SHP77 (cell line): ENCODE measurements at places on chromosomes 12 and 14.

GRCh38 chr12:117404203-117404853 is 42.9 kb upstream of the NOS1 start:
- DNase-seq = no peak

DNA sequence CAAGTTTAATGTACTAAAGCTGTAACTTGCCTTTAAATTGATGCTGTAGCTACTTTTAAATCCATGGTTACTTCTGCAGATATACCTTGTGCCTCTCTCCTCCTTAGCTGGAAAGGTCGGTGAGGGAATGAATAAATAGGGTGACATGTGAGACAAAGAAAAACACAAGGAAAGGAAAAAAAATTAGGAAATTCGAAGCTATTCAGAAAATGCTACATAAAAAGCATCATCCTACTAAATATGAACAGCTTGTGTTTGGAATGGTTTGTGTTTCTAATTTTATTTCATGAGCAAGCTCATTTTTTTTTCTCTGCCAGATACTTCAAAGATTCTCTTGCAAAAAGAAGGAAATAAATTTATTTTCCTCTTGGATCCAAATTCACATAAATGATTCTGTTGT is 186.3 kb upstream of the NUDT4 start:
- DNase-seq = no peak

GRCh38 chr12:62635649-62636048 is 169.0 kb downstream of the MON2 start:
- no peak for DNase-seq

GRCh38 chr14:30214014-30214413 is 286.4 kb upstream of the PRKD1 start:
- DNase-seq = no peak

DNA sequence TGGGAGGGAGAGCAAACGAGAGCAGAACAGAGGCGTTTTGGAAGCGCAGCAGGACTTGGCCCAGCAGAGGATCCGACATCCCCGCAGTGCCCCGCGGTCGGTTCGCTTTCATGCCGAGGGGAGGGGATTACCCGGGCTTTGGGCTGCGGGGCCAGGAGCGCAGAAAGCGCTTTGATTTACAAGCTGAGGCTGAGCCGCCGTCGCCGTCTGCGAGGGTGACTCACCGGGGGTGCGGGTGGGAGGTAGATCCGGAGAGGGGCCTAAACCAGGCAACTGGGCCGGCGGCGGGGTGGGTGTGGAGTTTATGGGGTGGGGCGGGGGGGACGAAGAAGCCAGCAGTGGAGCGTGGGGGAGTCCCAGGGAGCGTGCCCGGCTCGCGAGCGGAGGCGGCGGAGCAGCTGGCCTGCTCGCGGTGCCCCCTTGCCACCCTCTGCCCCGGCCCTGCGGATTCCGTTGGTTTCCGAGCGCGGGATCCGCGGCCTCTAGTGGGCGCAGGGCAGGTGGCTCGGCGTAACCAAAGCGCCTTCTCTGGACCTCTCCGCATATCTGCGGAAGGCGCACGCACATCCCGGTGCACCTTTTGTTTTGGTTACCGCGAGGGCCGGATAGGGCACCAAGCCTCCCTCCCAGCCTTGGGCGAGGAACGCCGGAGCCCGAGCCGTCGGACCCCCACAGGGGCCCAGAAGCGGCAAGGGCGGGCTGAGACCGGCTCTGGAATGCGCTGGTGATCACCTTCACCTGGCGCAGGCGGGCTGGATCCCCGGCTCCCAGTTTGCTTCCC is 2.6 kb downstream of the SIX4 start:
- DNase-seq = no peak
